Activated T-cell treated with anti-CD3 and anti-CD28 coated beads, Interleukin-2, amount 50 U/mL, for 1 hour (primary cell): ENCODE measurements at places on chromosomes 2 and 18.

GRCh38 chr2:10499911-10500521, 51.9 kb upstream of the ODC1 start:
- DNase-seq: no peak

GRCh38 chr18:3260995-3261372, 949 bp upstream of the MYL12B start:
- DNase-seq: no peak

DNA sequence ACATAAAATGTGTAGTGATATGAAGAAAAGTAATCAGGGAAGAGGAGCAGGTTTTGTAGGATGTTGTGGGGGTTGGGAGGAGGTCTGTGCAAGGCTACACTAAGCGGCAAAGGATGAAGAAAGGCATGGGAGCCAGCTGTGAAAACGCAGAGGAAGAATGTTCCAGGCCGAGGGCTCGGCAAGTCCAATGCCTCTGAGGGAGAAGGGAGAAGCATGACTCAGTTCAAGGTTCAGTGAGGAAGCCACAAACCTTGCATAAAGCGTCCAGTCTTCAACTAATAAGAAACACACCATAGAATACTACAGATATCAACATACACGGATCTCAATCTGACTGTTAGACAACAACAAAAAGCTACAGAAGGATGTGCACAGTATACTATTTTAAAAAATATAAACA, 16.2 kb downstream of the EPB41L3 start:
- no peak for DNase-seq

DNA sequence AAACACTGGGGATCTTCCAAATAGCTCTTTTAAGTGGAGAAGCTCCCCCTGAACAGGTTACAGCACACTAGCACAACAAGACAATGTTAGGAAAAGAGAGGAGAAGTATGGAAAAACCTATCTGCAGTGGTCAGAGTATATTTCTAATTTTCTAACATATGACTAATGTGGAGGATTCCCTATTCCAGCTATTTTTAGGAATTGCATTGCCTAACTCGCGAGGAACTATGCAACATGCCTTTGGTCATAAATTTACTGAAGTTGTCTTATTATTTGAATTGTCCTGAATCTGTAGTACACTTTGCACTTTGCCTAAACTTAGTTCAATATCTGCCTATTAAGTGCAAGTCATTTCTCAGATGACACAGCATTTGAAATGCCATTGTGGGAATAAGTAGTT, 381.4 kb downstream of the CCDC85A start:
- DNase-seq: no peak

DNA sequence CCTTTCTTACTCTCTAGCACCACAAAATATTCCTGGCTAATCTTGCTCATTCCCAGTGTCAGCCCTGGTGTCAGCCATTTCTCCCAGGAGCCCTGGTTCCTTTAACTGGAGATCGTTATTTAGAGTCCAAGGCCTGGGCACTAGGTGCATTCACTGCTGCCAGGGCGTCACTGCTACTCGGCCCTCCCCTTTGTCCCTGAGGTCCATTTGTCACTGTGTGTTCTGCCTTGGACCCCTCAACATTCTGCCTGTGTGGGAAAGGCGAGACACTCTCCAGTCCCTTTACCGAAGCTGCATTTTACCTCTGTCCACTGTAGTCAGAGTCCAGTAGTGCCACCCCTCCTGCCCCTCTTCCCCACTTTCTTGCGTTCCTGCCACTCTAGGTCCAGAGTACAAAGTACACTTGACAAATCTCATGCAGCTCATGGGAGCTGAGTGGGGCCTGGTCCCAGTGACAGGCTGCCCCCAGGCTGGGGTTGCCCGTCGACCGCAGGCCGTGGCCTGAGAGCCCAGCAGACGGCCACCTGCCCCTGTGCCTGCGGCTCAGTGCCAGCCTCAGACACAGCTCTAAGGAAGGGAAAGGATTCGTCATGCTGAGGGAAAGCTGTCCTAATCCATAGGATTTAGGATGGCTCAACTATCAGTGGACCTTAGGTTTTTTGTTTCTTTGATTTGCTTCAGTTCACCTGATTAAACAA, 52.1 kb downstream of the COPS8 start:
- no peak for DNase-seq

DNA sequence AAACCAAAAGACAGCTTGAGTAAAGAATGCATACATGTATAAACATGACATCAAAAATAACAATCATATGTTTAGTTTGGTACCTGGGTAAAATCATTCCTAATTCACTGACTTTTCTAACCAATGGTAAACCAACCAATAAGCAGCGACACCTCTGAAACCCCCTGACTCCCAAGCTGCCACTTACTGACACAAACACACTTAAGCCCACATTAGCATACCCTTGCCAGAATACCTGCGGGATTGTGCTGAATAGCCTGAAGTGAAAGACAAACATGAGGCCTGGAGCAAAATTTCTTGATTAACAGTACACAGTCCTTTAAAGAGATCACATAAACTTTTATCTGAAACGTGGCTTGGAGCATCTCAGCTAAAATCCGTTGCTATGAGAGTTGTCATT, 902.9 kb downstream of the TMEM182 start:
- DNase-seq: no peak

DNA sequence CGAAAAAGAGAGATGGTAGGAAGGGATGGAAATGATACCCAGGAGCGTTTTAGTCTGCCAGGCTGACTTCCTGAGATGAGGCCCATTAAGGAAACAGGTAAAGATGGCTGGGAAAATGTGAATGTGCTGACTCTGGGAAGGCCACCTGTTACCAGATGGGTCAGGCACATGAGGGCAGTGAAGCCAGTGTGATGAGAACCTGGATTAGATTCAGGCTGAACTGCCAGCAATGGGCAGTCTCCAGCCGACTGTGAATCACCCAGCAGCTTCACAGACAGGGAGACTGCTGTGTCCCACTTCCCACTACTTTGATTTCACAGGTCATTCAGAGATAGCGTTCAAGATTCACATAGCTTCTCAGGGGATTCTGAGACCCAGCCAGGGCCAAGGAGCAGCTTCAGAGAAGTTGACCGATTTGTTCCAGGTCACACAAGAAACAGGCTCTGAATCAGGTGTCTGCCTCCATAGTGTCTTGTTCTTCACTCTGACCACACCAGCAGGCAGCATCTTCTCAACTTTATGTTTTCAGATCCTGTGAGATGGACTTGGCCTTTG, 26.4 kb downstream of the CAPN13 start:
- no peak for DNase-seq

GRCh38 chr2:224400886-224401632, 848 bp downstream of the FAM124B start:
- no peak for DNase-seq
